ENCODE measurements at places on chromosomes 3 and 15. TPM values are rescaled to one million over a fixed set of nuclear protein-coding genes. Genes with fewer than 3 reads are reported as not detected.
A peak's percentile ranks its signal among the peaks of the same experiment; 100 is the strongest.

DNA sequence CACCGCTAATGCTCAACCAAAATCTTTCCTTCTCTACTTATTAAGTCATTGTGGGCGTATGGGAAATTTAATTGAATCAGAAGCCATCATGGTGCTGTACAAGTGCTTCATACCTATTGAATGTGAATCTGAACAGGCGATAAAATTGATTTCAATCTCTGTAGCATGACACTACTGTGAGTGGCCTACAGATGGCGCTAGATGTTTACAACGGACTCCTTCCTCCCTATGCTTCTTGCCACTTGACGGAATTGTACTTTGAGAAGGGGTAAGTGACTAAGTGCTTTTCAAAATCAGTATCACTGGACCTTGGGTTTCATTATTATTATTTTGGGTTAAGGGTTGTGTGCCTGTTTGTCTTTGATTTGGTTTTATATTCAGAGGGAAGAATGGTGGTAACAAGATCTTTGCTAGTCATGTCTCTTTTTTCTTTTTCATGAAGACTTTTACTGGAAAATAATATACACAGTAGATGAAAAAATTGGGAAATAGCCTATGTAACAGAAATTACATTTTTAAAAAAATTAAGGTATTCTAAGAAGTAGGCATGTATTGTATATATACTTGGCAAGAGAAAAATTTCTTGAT lies 35.4 kb downstream of the ACP3 start:
- H3K27ac ChIP-seq: no peak overlapping the region
- DNase-seq: peak; percentile 82
- no peaks in the 10 kb centered on the region for H3K36me3 ChIP-seq
- no peak overlapping the region for H3K4me3 ChIP-seq
- H3K27me3 ChIP-seq: no peaks in the 10 kb centered on the region
- peaks cover 16% of the 10 kb centered on the region for H3K4me1 ChIP-seq

- H3K27ac ChIP-seq: no peak overlapping the region
- H3K36me3 ChIP-seq: no peaks in the 10 kb centered on the region
- no peaks in the 10 kb centered on the region for H3K27me3 ChIP-seq
- no peak for DNase-seq
These were observed 37.1 kb downstream of the SEC22C start for GRCh38 chr3:42544492-42545283.

GRCh38 chr3:159796226-159796625 lies 192.4 kb upstream of the IL12A start:
- no peak for DNase-seq
- no peak overlapping the region for H3K4me3 ChIP-seq
- H3K4me1 ChIP-seq: peaks cover 13% of the 10 kb centered on the region
- H3K27me3 ChIP-seq: no peaks in the 10 kb centered on the region
- H3K27ac ChIP-seq: no peak overlapping the region

DNA sequence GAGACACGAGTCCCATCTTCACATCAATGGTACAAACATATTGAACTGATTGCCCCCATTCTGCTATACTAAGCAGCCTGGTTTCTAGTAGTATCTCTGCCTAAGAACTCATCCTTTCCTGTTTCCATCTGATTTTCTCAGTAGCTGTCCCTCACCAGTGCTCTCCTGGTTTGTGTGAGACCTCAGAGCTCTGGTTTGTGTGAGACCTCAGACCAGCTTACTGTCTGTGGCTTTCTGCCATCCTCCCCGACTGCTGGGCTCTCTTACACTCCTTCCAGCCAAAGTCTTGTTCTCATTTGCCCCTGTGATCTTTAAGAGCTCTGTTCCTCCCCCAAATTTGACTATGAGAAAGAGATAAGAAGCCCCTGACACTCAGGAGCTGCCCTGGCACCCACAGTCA lies 41.1 kb upstream of the NEDD4 start:
- DNase-seq: no peak
- H3K27ac ChIP-seq: no peak overlapping the region
- no peaks in the 10 kb centered on the region for H3K36me3 ChIP-seq

- H3K36me3 ChIP-seq: no peaks in the 10 kb centered on the region
- peaks cover 3% of the 10 kb centered on the region for H3K4me1 ChIP-seq
- peak overlapping the region; percentile 67 for H3K4me3 ChIP-seq
- DNase-seq: no peak
- H3K27ac ChIP-seq: no peak overlapping the region
These were observed 44.0 kb downstream of the TPRA1 start for GRCh38 chr3:127546554-127546953.

DNA sequence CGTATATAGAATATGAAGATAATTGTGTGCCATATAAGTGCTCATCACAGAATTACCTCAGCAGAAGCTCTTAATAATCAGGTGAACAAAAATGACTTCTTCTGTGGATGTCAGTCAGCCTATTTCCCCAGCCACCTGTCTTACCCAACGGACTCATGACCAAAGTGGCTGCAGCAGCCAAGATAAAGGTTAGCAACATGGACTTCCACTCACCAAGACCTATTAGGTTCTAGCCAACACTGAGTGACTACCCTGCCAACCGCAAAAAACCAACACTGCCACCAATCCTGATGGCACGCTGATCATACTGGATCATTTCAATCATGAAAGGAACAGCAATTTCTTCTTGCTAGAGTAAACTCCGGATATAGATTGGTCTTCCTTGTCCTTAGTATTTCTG lies 12.1 kb downstream of the SEC11A start:
- H3K4me3 ChIP-seq: no peak overlapping the region
- no peak for DNase-seq
- H3K36me3 ChIP-seq: no peaks in the 10 kb centered on the region
- H3K27ac ChIP-seq: no peak overlapping the region

DNA sequence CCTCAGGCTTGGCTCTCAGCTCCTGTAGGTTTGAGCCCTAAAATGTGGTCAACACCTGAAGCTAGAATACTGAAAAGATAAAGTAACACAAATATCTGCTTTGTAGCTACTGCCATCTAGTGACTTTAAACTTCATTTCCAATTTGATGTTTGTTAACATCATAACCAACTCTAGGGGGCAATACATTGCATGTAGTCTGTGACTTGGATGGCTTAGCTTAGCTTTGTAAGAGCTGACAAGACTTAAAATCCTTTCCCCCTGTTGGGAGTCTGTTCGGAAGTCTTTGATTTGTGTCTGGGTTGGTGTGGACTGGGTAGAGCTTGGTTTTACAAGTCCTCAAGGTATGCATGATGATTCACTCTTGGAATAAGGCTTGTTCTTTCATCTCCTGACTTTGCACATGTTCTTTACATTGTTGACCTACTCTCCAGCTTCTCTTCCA lies 51.7 kb downstream of the SCN11A start:
- no peak overlapping the region for H3K27ac ChIP-seq
- H3K4me1 ChIP-seq: no peaks in the 10 kb centered on the region
- H3K4me3 ChIP-seq: no peak overlapping the region
- H3K27me3 ChIP-seq: no peaks in the 10 kb centered on the region
- peak; percentile 91 for DNase-seq

GRCh38 chr3:73955494-73956070 lies 330.8 kb upstream of the PDZRN3 start:
- no peaks in the 10 kb centered on the region for H3K36me3 ChIP-seq
- H3K4me3 ChIP-seq: no peak overlapping the region
- H3K27ac ChIP-seq: no peak overlapping the region
- H3K27me3 ChIP-seq: no peaks in the 10 kb centered on the region
- DNase-seq: no peak
- H3K4me1 ChIP-seq: no peaks in the 10 kb centered on the region

DNA sequence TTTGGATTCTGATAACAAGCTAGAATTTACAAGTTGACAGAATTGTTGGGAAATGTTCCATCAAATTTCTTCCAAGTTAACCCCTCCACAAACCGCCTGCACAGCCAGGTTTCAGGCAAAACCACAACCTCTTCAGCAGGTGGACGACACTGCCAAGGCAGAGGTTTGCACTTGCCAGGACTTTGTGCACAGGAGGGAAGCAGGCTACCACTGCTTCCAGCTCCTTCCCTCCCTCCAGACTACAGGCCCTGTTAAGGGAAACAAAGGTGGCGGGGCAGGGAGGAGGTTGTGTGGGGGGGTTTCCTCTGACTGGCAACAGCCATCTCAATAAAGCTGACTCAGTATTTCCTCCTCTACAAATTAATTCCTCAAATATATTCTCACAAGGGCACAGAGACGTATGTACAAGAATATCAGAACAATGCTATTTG lies 42.2 kb downstream of the TBC1D2B start:
- no peak overlapping the region for H3K4me3 ChIP-seq
- H3K27ac ChIP-seq: no peak overlapping the region
- H3K27me3 ChIP-seq: no peaks in the 10 kb centered on the region
- H3K4me1 ChIP-seq: no peaks in the 10 kb centered on the region

DNA sequence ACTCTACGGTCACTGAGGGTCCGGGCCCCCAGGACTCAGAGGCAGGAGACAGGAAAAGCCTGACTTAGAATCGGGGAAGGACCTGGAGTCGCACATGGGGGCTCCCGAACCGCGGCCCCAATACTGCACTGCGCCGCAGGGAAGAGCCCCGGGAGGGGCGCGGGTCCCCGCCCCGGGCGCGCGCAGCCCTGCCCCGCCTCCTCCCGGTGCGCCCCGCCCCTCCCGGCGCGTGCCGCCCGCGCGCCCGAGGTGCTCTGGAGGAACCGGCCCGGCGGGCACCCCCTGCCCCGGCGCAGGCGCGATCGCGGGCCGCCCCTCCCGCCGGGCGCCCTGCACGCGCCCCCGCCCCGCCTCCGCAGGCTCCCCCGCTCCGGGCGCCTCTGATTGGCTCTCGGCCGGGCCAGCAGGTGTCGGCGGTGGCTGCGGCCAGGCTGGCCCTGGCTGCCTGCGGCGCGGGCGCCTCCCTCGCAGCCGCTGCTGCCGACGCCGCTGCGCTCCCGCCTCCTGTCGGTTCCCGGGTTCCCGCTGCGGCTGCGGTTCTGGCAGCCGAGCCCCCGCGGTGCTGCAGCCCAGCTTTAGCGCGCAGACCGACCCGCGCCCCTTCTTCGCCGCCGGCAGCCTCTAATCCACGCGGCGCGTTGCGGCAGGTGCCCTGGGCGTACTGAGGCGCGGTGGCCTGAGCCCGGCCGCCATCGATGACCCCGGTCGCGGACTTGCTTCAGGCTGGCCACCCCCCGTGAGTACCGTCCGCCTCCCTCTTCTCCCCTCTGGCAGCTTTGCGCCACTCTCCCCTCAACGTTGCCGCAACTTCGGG lies at the start of gene MYRIP:
Gene MYRIP (plus strand): TSS at position 429 of the 814 bp plus-strand sequence. CDS start 91,208 bp downstream, outside the sequence.
- peak within 1 kb of the TSS; percentile 89 for H3K4me3 ChIP-seq
- DNase-seq: peak; percentile 89
- no peaks in the 10 kb centered on the region for H3K36me3 ChIP-seq
- peaks cover 58% of the 10 kb centered on the region for H3K27me3 ChIP-seq
- peaks cover 18% of the 10 kb centered on the region for H3K4me1 ChIP-seq
- H3K27ac ChIP-seq: no peak within 1 kb of the TSS

GRCh38 chr3:12870942-12871341 lies 29.6 kb upstream of the RPL32 start:
- no peak for DNase-seq
- no peaks in the 10 kb centered on the region for H3K36me3 ChIP-seq
- peaks cover 14% of the 10 kb centered on the region for H3K27me3 ChIP-seq
- H3K4me1 ChIP-seq: peaks cover 3% of the 10 kb centered on the region
- no peak overlapping the region for H3K4me3 ChIP-seq

GRCh38 chr3:137008131-137008530 lies 50.3 kb downstream of the IL20RB start:
- H3K4me1 ChIP-seq: no peaks in the 10 kb centered on the region
- H3K27me3 ChIP-seq: no peaks in the 10 kb centered on the region
- H3K27ac ChIP-seq: no peak overlapping the region
- H3K4me3 ChIP-seq: no peak overlapping the region
- DNase-seq: no peak
- H3K36me3 ChIP-seq: no peaks in the 10 kb centered on the region

- no peaks in the 10 kb centered on the region for H3K36me3 ChIP-seq
- H3K4me1 ChIP-seq: no peaks in the 10 kb centered on the region
These were observed 58.2 kb upstream of the TP63 start for GRCh38 chr3:189573004-189573403.

DNA sequence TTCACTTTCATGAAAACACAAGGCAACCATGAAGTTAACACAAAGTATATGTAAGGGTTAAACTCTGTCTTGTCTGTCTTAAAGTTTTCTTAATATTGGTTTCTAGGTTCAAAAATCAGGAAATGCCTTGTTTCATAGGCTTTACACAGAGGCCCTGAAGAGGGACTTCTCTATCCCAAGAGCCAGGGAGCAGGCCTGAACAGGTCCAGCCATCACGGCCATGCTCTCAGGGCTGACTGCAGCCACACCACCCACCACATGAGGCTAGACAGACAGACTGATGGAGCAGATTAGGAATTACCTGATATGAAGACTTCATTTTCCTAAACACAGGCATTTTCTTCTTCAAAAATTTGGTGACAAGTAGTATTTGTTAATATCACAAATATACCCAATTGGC lies 502.9 kb downstream of the GABRG3 start:
- no peak for DNase-seq
- no peaks in the 10 kb centered on the region for H3K36me3 ChIP-seq
- H3K4me1 ChIP-seq: no peaks in the 10 kb centered on the region

GRCh38 chr3:25690768-25691533 lies 26.2 kb upstream of the TOP2B start:
- no peaks in the 10 kb centered on the region for H3K36me3 ChIP-seq
- no peaks in the 10 kb centered on the region for H3K4me1 ChIP-seq
- H3K4me3 ChIP-seq: no peak overlapping the region
- H3K27me3 ChIP-seq: no peaks in the 10 kb centered on the region
- DNase-seq: no peak

- H3K27ac ChIP-seq: peak overlapping the region; percentile 53
- H3K4me1 ChIP-seq: peaks cover 12% of the 10 kb centered on the region
These were observed 34.0 kb downstream of the ARIH2 start for GRCh38 chr3:48952510-48953118.

GRCh38 chr15:41774882-41775417 lies 666 bp downstream of the MAPKBP1 start:
- peaks cover 27% of the 10 kb centered on the region for H3K4me1 ChIP-seq
- H3K27ac ChIP-seq: peak overlapping the region; percentile 83
- no peak for DNase-seq
- no peaks in the 10 kb centered on the region for H3K36me3 ChIP-seq

- no peak overlapping the region for H3K4me3 ChIP-seq
- H3K27ac ChIP-seq: no peak overlapping the region
- no peaks in the 10 kb centered on the region for H3K4me1 ChIP-seq
- H3K27me3 ChIP-seq: no peaks in the 10 kb centered on the region
- DNase-seq: no peak
These were observed 25.7 kb downstream of the TUBGCP5 start for GRCh38 chr15:23013681-23014080.

DNA sequence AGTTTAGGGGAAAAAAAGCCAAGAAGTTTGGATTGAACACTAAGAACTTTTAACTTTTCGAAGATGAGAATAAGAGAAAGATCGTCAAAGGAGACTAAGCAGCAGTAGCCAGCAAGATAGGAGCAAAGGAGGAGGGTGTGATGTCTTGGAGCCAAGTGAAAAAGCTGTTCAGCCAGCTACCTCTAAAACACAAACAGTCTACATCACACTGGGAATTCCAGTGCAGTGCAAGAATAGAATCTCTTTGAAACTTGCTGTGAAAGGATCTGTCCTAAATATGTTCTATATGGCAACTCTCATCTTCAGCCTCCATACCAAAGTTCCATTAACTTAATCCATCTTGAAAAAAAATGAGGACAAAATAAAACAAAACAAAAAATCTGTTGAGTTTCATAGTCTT lies 541.5 kb downstream of the MAGI1 start:
- H3K27me3 ChIP-seq: no peaks in the 10 kb centered on the region
- no peak for DNase-seq
- H3K27ac ChIP-seq: peak overlapping the region; percentile 15
- peaks cover 17% of the 10 kb centered on the region for H3K4me1 ChIP-seq
- H3K4me3 ChIP-seq: no peak overlapping the region
- peaks cover 3% of the 10 kb centered on the region for H3K36me3 ChIP-seq

Gene RBP2
- not detected for total RNA-seq

Gene PLA2G4E
- total RNA-seq: not detected

Gene KIF7
- 13.4 TPM for total RNA-seq

Gene FANCD2
- total RNA-seq: 71.6 TPM

Gene GHSR
- not detected for total RNA-seq

Gene DAZL
- 5.3 TPM for total RNA-seq

Gene CCR2
- not detected for total RNA-seq

Gene REC114
- total RNA-seq: not detected

Gene NPAP1
- 0.24 TPM for total RNA-seq

Gene GATM
- 21.6 TPM for total RNA-seq
